ENCODE measurements at places on chromosomes 6 and 20.

- no peak for DNase-seq
Observed at GRCh38 chr6:111758608-111759329, 114.5 kb downstream of the FYN start.

GRCh38 chr6:73045609-73046008 lies 179.7 kb downstream of the KHDC1L start:
- DNase-seq = no peak

DNA sequence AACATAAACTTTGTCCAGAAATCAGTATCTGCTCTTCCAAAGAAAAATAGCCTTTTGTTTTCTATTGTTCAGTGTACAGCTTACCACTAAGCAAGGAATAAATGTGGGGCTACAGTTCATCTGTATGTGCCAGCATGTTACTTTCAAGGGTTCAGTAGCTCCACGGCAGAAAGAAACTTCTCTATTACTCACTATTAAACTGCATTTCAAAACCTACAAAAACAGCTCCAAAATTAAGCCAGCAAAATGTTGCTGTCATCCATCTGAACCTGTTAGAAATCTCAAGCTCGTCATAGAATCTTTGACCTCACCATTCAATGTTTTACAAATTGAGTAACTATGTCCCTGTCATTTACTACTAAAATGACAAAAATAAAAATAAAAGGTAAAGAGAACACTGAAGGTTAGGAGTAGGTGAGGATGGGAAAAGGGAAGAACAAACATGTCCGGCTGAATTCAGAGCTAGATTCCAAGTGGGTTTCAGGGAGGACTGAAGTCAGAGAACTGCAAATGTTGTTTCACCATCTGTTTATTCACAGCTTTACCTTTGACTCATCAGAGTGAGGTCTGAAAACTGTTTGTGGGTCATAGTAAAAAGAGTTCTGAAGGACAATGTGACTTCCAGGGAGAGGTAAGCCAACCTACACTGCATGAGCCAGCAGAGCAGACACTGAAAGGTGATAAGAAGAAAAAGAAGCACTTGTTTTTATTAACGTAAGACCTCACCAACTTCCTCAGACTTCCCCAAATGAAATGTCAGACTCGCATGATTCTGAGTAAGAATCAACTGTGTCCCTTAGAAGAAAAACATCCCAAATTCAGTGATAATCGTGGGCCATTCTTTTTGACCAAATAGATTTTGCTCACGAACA lies 62.0 kb downstream of the ATXN1 start:
- no peak for DNase-seq

- DNase-seq = no peak
Observed at GRCh38 chr6:149560736-149561135, 5.4 kb upstream of the GINM1 start.

- DNase-seq = no peak
Observed at GRCh38 chr20:33650111-33650752, 11.9 kb upstream of the C20orf144 start.

DNA sequence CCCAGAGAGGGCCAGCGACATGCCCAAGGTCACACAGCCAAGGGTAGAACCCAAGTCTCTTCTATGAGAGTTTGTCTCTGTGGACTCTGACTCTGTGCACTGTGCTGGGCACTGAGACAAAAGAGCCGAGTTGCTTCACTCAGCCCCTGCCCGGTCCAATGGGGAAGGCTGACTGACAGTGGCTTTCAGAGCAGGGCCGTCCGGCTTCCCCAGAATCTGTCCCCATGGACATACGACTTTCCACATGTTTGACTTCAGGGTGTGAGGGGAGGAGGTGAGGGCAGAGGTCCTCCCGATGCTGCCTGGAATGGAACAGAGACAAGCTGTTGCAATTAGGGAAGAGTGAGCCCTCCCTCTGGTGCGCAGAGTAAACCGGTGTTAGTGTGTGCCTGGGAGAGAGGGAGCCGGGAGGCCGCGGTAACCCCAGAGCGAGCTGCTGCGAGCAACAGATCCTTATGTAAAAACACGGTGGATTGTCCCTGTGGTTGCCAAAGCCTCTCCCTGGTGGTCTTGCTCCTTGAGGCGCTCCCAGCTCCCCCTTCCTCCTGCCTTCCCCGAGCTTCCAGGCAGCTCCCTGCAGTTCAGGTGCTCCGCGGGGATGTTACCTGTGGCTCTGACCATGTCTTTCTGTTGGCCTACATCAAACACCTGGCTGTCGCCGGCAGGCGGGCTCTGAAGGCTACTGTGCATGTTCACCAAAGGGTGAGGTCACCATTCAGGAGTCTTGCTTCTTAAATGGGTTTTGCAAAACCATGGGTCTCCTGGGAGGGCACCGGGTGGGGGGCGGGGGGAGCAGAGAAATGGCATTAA lies 672 bp downstream of the SIRPA start:
- peak; percentile 44 for DNase-seq

- no peak for DNase-seq
Observed at GRCh38 chr6:57305107-57305506, 12.3 kb upstream of the PRIM2 start.

- no peak for DNase-seq
Observed at GRCh38 chr6:4920914-4921410, 82.9 kb downstream of the RPP40 start.

- DNase-seq = no peak
Observed at GRCh38 chr20:63831646-63831992, 555 bp upstream of the ZBTB46 start.

DNA sequence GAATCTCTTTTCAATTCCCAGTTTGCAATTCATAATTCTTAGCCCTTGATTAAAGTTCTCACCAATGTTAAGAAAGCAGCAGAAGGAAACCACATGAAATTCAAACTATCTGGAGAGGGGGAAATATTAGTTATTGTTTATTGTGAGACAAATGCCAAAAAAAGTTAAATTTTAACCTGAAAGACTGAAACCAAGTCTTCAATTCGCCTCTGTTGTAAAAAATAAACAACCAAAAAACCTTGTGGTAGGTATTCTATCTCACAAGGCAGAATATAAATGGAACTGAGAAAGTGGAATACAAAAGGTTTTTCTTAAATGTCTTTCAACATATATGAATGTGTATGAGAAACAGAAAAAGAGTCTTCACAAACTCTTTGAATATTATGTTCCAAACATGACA lies 24.8 kb downstream of the TMX4 start:
- DNase-seq = no peak

DNA sequence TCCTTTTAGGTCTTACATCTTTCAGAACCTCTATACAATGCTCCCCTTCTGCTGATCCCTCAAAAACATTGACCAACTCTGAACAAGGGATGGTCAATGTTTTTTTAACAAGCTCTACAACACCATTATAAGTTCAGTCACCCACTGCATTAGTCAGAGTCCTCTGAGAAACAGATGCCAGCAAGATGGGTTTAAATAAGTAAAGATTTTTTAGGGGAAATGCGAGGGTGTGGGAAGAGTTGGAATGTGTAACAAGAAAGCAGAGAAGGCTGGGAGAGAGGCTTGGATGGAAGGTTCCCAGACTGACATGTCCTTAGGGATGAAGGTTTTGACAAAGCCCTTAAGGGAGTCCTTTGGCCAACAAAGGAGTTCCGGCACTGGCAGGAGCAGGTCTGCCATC lies 478.3 kb downstream of the FRK start:
- DNase-seq = no peak
